ENCODE measurements at places on chromosomes 4 and X.

GRCh38 chr4:159413306-159413943, 310.5 kb downstream of the RAPGEF2 start:
- no peak for DNase-seq

- no peak for DNase-seq
Observed at GRCh38 chr4:152247271-152247975, 288.5 kb downstream of the FBXW7 start.

GRCh38 chr4:74618659-74619058, 173.7 kb downstream of the AREG start:
- no peak for DNase-seq

DNA sequence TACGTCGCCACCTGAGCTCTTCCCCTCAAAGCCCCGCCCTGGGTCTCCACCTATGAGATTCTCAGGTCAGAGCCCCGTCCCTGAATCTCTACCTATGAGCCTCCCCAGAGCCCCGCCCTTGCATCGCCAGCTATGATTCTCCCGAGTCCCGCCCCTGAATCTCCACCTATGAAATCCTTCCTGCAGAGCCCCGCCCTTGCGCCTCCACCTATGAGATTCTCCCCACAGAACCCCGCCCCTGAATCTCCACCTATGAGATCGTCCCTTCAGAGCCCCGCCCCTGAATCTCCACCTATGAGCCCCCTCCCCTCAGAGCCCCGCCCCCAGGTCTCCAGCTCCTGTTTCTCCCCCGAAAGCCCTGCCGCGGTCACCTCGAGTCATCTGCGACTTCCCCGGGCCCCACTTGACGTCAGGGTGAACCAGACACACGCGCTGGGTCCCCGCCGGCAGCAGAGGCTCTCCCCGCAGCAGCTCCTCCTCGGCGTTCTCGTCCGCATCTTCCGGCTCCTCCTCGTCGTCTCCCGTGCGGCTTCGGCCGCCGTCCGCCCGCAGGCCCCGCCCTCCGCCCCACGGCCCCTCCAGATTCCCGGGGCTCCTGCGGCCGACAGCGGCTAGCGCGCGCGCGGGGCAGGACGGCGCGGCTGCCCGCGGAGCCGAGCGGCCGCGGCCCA, 393 bp downstream of the GTPBP6 start:
- DNase-seq: no peak

DNA sequence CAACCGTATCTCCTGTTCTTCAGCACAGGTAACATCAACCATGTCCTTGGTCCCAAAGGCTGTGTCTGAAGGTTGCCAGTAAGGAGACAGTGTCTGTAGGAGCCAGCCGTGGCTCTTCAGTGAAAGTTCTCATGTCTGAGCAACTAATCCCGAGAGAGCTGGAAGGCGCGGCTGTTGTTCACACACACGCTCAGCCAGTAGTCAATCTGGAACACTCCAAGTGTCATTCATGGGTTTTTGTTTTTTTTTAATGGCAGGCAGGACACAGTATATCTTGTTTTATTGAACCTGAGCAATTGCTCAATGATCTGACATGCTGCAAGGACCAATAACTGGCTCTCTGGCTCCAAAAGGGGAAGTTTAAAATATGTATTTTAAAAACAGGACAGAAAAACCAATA, 48.4 kb upstream of the MAP3K15 start:
- DNase-seq: no peak

- DNase-seq: no peak
Observed at GRCh38 chr4:131974730-131975129, 1174.4 kb upstream of the PCDH10 start.

DNA sequence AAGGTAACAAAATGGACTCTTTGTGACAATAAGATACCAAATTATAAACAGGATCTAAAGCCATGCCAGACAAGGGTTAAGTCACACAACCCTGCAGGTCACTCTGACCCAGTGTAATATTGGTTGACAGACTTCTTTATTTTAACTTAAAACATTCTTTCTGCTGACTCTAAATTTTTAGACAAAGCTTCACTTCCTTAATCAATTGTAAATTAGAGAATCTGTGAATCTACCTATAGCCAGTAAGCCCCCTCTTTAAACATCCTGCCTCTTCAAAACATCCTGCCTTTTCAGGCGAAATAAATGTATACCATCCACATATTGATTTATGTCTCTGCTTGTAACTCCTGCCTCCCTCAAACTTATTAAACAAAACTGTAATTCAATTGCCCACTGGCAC, 14.2 kb downstream of the NUDT6 start:
- DNase-seq: no peak

DNA sequence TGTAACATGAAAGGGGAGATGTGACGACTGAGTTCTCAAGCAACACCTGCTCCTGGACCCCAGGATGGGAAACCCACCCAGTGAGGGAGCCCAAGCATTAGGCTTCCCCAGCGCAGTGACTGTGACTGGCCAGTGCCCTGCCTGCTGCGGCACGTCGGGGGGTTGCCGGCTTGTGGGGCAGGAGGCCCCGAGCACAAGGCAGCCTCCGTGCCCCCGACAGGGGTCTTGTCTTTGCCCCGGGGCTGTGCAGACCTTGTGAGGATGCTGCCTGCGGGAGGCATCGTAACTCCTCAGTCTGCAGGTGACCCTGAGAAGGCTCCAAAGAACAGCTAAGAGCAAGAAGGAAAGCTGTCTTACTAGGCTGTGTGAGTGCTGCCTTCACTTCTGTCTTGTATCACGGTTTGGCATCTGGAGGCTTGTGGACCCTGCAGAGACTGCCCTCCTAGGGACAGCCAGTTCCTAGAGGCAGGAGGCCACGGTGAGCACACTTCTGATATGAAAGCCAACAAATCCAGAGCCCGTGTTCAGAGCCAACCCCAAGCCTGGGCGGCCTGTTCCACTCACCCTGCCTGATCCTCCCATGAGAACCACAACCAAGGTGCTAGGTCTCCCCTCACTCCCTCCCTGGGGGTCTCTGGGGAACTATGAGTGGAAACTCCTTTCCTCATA, 47.7 kb downstream of the FGFRL1 start:
- DNase-seq: no peak

DNA sequence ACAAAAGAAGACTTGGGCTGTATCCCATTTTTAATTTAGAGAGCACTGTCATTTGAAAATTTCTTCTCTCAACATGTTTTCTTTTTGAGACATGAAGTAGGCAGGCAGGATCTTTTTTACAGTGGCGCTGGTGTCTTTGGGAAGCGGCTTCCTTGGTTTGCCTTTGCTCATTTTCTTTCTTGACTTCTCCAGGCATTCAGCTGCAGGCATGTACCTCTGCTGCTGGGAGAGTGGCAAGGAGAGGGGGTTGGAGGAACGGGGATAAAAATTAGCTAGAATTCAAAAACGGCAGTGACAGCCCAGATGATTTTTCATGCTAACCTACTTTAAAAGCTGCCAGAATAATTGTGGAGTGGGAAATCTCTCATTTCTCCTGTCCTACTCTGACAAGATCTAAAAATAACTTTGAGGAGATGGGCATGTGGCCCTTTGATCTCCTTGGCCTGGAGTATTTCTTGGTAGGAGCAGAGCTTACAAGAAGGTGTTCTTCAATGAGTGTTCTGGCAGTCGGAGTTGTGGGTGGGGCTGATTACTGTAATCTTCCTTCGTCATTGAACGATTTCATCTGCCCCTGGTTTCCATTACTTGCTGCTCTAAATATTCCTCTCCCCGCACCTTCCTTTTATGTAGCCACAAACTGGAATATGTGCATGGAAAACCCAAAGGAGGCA, 54.8 kb downstream of the TBL1X start:
- no peak for DNase-seq

GRCh38 chrX:102042372-102043325, 82.8 kb upstream of the TCEAL2 start:
- DNase-seq: no peak

GRCh38 chr4:8544741-8545438, 35.3 kb upstream of the GPR78 start:
- no peak for DNase-seq

GRCh38 chrX:47560179-47560933, 649 bp upstream of the ARAF start:
- no peak for DNase-seq

- no peak for DNase-seq
Observed at GRCh38 chr4:164056426-164057142, 562.1 kb downstream of the TMA16 start.

DNA sequence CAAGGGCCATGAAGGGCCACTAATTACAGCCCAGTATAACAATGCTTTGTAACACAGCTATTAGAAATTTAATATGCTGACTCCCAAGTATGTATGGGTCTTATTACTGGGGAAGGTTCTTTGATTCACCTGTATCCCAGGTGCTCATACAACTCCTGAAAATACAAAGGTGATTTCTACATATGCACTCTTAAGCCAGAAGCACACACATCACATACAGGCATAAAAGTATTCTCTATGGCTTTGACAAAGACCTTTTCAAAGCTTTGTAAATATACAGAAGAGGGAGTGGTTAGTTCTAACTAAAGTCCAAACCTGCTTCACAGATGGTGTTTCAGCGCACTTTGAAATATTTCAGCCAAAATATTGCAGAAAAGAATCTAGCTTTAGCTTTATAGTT, 191.5 kb downstream of the SNCA start:
- no peak for DNase-seq

DNA sequence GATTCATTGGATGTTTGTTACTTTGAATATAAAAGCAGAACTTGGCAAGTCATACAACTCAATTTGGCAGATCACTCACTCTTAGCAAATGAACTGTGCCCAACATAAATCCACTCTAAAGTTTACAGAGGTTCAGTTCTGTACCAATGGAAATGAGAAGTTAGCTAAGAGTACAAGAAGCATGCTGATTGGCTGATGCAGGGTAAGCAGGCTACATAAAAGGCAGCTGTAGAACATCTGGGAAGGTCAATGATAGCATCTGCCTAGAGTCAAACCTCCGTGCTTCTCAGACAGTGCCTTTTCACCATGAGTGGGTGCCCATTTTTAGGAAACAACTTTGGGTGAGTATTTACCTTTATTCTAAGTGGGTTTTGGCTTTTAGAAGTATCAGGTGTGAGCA, at the start of gene TDO2:
Gene TDO2 (plus strand): TSS at position 244 of the 400 bp plus-strand sequence. CDS start 63 bp downstream, at position 307.
- DNase-seq: no peak

DNA sequence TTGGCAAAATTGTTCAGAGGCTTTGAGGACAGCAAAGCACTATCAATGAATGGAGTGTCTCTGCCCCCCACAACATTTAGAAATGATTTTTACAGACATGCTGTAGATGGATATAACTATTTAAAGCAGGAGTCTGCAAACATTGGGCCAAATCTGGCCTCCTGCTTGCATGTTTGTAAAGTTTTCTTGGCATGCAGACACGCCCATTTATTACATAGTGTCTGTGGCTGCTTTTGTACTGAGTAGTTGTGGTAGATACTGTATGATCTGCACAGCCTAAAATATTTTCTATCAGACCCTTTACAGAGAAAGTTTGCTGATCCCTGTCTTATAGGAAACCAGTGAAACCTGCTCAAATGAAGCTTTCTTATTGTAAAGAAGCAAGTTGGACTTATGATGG, 45.5 kb upstream of the PHEX start:
- DNase-seq: no peak

DNA sequence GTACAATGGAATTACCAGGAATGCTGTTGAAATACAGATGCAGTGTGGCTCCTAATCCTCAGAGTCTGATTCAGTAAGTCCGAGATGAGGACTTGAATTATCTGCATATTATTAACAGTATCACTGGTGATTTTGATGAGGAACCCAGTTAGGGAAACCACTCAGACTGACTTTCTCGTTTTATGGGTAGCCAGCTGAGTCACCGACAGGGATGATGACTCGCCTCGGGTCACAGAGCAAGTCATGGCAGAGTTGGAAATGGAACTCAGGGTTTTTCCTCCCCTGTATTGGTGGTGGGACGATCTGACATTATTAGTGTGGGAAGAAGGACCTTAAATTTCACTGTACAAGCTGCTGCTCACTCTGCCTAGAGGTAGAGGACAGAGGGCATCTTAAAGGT, 51.3 kb downstream of the RTL9 start:
- DNase-seq: no peak

DNA sequence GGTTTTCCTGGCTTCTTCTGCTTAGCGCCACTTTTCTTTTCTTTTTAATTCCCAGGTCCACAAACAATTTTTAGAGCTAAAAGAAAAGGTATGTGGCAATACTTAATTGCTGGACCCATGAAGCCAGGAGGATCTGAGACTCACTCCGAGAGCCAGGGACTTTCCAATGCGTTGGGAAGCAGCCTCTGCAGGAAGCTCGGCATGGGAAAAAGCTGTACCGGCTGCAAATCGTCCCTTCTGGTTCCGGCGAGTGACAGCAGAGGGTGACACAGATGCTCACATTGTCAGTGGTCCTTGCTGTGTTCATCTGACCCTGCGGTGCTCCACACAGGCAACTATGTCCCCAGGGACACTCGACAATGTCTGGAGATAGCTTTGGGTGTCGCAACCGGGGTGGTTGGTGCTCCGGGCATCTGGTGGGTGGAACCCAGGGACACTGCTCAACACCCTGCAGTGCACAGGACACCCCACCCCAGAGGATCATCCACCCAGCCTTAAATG, 164.0 kb downstream of the PRKX start:
- DNase-seq: no peak

GRCh38 chr4:14874990-14875389, 127.3 kb upstream of the CPEB2 start:
- DNase-seq: no peak

- DNase-seq: no peak
Observed at GRCh38 chrX:37776987-37777325, 2.9 kb upstream of the CYBB start.

DNA sequence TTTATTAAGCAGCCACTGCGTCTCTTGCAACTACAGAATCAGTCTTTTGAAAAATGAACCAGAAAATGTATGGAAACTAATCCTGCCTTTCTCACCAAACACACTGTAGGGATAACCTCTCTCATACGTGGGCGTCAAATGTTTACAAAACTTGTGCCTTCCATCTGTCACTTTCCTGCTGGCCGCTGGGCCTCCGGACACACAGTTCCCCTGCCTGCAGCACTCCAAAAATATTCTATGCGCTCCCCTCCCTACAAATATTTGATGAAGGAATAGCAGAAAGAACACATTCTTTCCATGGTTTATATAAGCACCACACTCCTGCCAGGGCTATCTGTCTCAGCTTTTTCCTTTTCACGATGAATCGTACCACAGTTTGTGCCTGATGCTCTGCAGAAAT, 14.9 kb upstream of the CYTL1 start:
- DNase-seq: no peak

DNA sequence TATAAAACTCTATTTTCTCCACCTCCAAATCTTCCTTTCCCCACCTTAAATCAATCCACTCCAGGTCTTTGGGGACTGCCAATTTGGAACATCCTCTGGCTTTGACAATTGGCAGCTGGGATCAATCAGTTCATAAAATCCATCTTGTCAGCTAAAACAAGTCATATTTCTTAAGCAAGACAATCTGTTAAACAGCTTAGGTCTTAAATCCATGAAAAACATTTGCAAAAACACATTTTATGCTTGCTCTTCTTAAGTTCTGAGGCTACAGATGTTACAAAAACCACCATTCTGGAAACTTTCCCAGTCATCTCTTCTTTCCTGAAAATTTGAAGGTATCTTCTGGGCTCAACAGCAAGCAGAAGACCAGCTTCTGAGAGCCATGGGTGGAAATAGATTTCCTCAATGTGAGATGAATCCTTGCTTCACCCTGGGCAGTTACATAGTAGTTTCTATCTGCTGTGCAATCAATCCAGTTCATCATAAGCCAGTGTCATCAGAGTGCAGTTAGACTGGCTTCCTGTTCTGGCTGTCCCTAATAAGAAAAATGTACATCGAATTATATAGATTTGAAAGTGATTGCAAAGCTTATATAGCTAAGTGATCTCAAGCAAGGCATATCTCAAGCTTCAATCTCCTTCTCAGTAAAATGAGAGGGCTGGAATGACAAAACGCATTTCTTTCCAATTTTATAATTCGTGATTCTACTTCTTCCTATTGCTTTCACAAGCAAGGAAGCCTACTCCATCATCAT, 402.7 kb upstream of the INTU start:
- DNase-seq: no peak

Measured in midbrain (tissue), 1 donor.